ENCODE measurements at places on chromosomes 7 and 10. TPM values are rescaled to one million over a fixed set of nuclear protein-coding genes. Genes with fewer than 3 reads are reported as not detected.

- DNase-seq = no peak
Measured at GRCh38 chr10:6065835-6066234, 3.7 kb upstream of the IL2RA start.

DNA sequence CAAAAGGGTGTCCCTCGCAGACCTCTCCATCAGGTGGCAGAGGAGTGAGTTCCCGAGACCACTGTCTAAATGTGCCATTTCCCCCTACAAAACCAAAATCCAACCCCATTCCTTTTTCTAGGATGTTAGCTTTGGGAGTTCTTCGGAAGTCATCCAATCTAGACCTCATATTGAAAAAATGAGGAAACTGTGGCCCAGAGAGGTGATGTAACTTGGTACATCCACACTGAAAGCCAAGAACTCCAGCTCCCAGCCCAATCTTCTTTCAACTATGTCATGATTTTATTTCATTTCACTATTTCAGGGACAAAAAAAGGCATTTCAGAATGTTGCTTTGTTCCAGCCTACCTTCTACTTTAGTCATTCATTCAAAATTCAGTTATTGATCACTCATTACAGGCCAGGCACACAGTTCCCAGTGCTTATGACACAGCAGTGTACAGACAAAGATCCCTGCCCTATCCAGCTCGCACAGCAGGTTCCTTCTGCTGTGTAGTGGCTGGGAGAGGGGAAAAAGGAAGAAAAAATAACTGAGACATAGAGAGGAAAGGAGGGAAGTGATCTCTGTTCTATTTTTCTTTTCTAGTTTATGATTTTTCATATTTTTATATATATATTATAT lies 35.8 kb downstream of the SCRN1 start:
- no peak for DNase-seq

GRCh38 chr7:73391396-73391795 lies 42.2 kb upstream of the FZD9 start:
- DNase-seq = no peak

GRCh38 chr7:100585511-100586265 lies at the start of gene LRCH4:
Gene LRCH4, minus strand, starts transcription at chr7:100586129. Its CDS starts 29 bp downstream, at chr7:100586100.
- DNase-seq = no peak

DNA sequence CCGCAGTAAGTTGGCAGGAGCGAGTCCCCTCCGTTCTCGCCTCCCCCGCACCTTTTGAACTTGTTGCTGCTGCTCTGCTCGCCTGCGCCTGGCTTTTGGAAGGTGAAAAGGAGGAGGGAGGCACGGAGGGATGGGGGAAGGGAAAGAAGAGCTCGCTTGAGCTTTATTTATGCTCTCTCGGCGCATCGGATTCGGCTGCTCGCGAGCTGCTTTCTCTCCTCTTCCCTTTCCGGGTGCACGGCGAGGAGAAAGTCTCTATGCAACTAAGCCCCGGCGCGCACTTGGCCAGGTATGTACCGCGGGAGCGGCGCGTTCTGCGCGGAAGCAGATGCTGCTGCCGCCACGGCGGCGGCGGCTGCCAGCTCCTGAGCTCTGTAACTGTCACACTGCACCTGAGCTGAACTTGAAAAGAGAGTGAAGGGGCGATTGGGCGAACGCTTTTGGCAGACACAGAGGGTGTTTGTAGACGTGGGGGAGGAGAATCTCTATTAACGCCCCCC lies 551 bp downstream of the KCND2 start:
- DNase-seq = peak; percentile 72

GRCh38 chr10:31207636-31208035 lies 111.4 kb upstream of the ZEB1 start:
- DNase-seq = no peak

DNA sequence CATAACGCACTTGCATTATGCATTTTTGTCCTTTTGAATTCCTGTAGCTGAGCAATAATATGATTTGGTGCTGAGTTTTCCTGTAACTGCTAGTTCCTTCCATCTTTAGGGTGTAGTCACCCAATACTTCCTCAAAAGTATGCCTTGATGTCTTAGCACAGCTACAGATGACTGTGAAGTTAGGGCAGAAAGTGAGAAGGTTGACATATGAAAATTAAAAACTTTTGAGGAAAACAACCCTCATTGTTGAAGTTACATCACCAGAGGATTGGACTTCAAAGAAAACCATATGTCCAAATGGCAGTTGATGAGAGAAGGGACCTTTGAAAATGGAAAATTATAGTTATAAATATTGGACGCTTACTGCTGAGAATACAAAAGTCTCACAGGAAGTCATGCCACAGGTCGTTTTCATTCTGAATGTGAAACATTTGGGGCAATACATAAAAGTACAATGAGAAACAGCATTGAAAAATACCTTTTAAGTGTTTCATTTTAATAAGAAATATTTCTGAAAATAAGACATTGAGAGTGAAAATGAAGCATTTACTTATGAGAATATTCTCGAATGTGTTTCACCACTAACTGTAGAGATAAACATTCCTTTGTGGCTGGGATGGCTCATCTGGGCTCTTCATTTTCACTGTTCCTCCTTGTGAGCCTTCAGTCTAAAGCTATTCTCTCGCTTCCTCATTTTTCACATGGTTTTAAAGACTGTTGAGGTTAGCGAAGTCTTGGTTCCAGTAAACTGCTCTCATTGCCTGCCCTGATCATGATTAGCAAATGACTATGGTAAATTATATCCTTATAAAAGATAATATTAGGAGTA lies 61.4 kb upstream of the NME8 start:
- DNase-seq = no peak

DNA sequence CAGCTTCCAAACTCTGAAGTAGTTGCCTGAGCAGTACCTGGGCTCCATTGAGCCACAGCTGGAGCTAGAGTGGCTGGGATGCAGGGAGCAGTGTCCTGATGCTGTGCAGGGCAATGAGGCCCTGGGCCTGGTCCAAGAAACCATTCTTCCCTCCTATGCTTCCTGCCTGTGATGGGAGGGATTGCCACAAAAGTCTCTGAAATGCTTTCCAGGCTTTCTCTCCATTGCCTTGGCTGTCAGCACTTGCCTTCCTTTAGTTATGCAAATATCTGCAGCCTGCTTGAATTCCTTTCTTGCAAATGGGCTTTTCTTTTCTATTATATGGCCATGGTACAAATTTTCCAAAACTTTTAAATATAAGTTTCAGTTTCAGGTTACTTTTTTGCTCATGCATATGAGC lies 972.2 kb upstream of the MBL2 start:
- DNase-seq = no peak

GRCh38 chr7:111229916-111230315 lies 139.0 kb downstream of the LRRN3 start:
- no peak for DNase-seq

GRCh38 chr10:72746426-72747363 lies 54.8 kb downstream of the MCU start:
- no peak for DNase-seq

- no peak for DNase-seq
Measured at GRCh38 chr7:70298780-70299471, 700.7 kb downstream of the AUTS2 start.

DNA sequence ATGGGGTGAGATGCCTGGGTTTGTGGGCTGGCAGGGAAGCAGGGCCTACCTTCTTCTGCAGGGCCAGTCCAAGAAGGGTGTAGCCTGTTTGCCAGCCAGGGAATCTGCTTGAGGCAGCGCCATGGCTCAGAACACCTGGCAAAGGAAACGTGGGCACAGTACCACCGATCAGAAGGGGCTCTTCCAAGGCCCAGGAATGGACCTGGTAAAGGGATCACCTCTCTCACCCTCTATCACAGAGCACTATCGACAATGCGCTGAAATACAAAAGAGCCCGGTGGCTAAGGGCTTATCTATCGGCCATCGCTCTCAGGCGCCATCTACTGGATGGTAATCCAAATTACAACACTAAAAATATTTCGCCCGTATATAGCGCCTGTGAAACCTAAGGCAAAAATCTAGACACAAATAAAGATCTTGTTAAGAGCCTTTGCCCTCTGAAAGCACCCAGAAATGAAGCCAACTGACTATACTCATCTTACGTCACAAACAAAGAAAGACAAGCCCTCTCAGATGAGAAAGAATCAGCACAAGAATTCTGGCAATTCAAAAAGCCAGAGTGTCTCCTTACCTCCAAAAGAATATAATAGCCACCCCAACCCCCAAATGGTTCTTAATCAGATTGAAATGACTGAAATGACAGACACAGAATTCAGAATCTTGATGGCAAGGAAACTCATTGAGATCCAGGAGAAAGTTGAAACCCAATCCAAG lies 217.8 kb upstream of the HPS1 start:
- no peak for DNase-seq

GRCh38 chr7:84524714-84525694 lies 330.4 kb upstream of the SEMA3A start:
- DNase-seq = no peak

GRCh38 chr10:110843031-110843430 lies 28.7 kb upstream of the PDCD4 start:
- DNase-seq = no peak

GRCh38 chr10:26336979-26337378 lies 101.2 kb upstream of the APBB1IP start:
- DNase-seq = no peak

GRCh38 chr7:103240806-103241205 lies 56.4 kb upstream of the PMPCB start:
- DNase-seq = no peak

DNA sequence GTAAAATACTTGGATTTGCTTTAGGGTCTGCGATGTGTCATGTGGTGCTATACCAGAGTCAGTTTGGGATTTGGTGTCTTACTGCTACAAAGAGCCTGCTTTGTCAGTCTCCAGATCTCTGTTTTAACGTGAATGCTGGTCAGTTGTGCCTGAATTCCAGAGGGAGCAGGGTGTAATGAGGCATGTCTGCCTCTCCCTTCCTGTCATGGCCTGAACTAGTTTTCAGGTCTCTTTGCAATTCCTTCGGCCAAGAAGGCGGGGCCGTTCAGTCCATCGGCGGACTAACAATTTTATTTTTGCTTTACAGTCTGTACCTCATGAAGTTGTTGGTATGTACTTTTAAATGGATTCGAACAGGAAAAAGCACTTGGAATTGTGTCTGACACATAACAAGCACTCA lies 465.1 kb upstream of the ADARB2 start:
- DNase-seq = peak; percentile 62

DNA sequence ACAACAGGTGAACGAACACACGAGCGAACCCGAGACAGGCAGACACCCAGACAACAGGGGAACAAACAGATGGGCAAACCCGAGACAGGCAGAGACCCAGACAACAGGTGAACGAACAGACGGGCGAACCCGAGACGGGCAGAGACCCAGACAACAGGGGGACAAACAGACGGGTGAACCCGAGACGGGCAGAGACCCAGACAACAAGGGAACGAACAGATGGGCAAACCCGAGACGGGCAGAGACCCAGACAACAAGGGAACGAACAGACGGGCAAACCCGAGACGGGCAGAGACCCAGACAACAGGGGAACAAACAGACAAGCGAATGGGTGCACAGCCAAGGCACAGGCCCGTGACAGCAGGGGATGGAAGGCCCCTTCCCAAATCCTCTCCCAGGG lies 264.7 kb downstream of the ELFN1 start:
- no peak for DNase-seq

DNA sequence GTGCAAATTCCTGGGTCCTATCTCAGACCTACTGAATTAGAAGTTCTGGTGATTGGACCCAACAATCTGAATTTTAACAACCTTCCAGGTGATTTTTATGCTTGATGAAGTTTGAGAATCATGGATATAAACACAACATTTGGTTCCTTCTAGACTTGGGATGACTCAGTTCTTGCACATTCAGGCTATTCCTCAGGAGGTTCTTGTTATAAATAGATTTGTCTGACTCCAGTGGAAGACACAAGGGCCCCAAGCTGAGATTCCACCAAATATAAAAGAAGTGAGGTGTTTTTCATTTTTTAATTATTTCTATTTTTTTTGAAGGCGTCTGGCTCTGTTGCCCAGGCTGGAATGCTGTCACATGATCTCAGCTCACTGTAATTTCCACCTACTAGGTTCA lies 9.4 kb upstream of the TAS2R16 start:
- no peak for DNase-seq

DNA sequence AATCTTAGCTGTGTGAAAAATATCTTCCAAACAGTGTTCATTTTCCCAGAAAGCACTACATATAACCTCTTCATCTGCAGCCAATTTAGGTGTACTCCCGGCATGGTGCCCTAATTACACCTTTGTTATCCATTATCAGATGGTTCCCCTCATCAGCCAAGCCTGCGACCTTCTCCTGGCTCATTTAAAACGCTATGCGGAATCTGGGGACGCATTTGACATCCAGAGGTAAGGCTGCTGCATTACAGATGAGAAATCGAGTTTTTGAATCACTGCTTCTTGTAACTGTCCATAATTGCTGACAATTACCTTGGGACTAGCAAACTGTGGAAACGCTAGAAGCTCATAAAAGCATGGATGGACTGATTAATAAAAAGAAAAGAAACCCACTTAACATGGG lies 109.5 kb downstream of the PARP12 start:
- DNase-seq = no peak

EPC1 gene
- 42.6 TPM for total RNA-seq

TMEM26 gene
- 1.2 TPM for total RNA-seq

CRCP gene
- total RNA-seq = 35.8 TPM

UPK3B gene
- total RNA-seq = 1.9 TPM

KIF5B gene
- total RNA-seq = 77.2 TPM

UTF1 gene
- total RNA-seq = not detected

All from kidney (tissue), 22 donors.